Ascending aorta (tissue), 2 donors: ENCODE measurements at places on chromosomes 1 and 21. TPM values are rescaled to one million over a fixed set of nuclear protein-coding genes. Genes with fewer than 3 reads are reported as not detected.
A peak's percentile ranks its signal among the peaks of the same experiment; 100 is the strongest.

Gene SNRPE
- 5.1 TPM for total RNA-seq

Gene C1QC
- total RNA-seq: 350 TPM

- no peaks in the 10 kb centered on the region for H3K27me3 ChIP-seq
- H3K27ac ChIP-seq: no peak overlapping the region
- H3K4me1 ChIP-seq: no peaks in the 10 kb centered on the region
These were observed 16.6 kb upstream of the CACYBP start for GRCh38 chr1:174982971-174983689.

DNA sequence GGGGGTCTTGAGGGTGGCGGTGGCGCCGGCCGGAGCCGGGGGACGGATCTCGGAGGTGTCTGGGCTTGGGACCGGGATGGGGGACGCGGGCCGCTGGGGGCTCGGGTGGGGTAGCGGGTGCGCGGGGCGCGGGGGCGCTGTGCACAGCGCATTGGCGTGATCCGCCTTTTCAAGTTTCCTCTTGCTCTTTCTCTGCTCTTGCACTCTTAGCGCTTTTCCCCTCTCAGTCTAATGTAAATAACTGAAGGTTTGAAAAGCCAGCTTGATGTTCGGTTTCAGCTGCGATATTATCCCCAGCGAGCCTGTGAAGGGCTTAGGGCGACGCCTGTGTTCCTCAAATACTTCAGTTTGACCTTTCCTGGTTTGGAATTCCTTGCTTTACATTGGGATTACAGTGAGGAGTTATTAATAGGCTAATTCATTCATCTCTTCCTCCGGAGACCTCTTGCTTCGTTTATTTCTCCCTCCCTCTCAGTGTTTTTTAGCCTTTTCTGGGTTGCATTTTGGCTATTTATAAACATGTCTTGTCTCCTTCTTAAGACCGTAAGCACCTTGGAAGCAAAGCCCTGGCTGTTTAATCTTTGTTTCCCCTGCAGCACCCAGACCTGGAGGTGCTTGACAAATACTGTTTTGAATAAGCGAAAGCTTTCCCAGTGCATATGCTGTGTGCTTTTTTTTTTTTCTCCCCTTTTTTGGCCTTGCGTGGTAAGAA, 693 bp downstream of the RAB4A start:
- no peaks in the 10 kb centered on the region for H3K27me3 ChIP-seq
- H3K4me1 ChIP-seq: peaks cover 8% of the 10 kb centered on the region
- no peaks in the 10 kb centered on the region for H3K36me3 ChIP-seq
- H3K27ac ChIP-seq: peak overlapping the region; percentile 84

DNA sequence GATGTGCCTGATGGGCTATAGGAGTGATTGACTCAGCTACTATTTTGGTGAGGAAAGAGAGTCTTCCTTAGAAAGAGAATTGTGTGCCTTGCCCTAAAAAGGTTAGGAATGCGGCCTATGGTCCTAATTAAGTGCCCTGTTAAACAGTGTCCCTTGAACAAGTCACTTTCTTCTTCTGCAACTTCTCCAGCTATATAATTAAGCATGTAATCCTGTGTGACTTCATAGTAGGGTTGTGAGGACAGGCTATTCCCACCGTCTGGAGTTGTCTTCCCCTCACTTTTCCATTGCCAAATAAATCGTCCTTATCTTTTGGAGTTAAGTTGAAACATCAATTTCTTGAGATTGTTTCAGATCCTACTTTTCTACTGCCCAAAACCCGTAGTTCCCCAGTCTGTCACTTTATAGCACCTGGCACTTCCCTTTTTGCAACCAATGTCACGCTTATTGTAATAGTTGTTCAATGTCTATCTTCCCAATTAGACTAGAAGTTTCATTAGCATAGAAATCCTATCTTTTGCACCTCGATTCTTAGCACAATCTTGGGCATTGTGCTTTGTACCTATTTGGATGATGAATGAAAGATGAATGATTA, 27.6 kb upstream of the SLC16A1 start:
- no peak overlapping the region for H3K27ac ChIP-seq
- H3K4me1 ChIP-seq: peaks cover 3% of the 10 kb centered on the region
- no peaks in the 10 kb centered on the region for H3K36me3 ChIP-seq
- no peak overlapping the region for H3K4me3 ChIP-seq
- DNase-seq: no peak

Gene CELA3B
- not detected for total RNA-seq

- no peak overlapping the region for H3K4me3 ChIP-seq
- no peak overlapping the region for H3K27ac ChIP-seq
- DNase-seq: no peak
- peaks cover 13% of the 10 kb centered on the region for H3K36me3 ChIP-seq
- H3K4me1 ChIP-seq: no peaks in the 10 kb centered on the region
- no peaks in the 10 kb centered on the region for H3K27me3 ChIP-seq
These were observed 71.7 kb downstream of the PRRX1 start for GRCh38 chr1:170735366-170736263.

- no peaks in the 10 kb centered on the region for H3K36me3 ChIP-seq
- H3K4me1 ChIP-seq: no peaks in the 10 kb centered on the region
- no peak for DNase-seq
- no peaks in the 10 kb centered on the region for H3K27me3 ChIP-seq
- no peak overlapping the region for H3K27ac ChIP-seq
These were observed 402.9 kb downstream of the RWDD3 start for GRCh38 chr1:95636897-95637296.
